Suppressor macrophage (primary cell): ENCODE measurements at places on chromosomes 7 and 10.
A peak's percentile ranks its signal among the peaks of the same experiment; 100 is the strongest.

- no peak for DNase-seq
Observed at GRCh38 chr10:49615721-49616120, 1.9 kb downstream of the CHAT start.

GRCh38 chr7:87561102-87561501 lies 39.6 kb downstream of the ABCB1 start:
- no peak for DNase-seq

GRCh38 chr7:70573071-70573661 lies 558.8 kb upstream of the GALNT17 start:
- DNase-seq: no peak

- no peak for DNase-seq
Observed at GRCh38 chr7:69217516-69218350, 380.5 kb upstream of the AUTS2 start.

- no peak for DNase-seq
Observed at GRCh38 chr10:44990302-44990655, 10.4 kb upstream of the ZNF22 start.

DNA sequence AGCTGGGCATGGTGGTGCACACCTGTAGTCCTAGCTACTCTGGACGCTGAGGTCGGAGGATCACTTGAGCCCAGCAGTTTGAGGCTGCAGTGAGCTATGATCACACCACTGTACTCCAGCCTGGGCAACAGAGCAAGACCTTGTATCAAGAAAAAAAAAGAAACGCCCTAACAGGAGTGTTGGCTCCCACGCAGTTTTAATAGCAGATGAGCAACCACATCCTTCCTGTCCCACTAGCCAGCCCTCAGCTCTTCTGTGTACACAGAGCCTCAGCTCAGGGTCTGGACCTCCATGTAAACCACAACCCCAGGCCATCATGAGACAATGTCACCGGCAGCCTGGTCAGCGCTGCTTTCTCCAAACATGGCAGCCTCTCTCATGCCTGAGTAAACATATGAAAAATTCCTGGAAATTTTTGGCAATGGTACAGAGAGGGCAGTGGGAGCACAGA lies 108.2 kb downstream of the PIP4K2A start:
- peak; percentile 95 for DNase-seq

- no peak for DNase-seq
Observed at GRCh38 chr10:124711145-124711544, 33.0 kb downstream of the FAM53B start.

DNA sequence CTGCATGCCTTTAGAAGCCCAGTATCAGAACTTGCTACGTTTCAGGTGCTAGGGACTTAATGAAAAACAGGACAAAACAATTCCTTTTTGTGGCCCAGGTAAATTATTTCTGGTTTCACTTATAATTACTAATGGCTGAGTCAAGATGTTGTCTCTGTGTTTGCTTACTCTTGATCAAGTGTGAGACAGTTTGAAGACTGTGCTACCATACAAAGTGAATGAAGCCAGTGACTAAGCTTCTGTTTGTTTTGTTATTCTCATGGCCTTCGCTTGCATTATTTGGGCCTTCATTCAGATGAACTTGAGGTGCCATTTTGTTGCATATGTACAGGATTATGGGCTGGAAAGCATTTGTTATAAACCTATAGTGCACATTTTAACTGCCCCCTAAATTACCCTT lies 17.9 kb downstream of the SMNDC1 start:
- DNase-seq: no peak

GRCh38 chr10:101763141-101763846 lies 12.6 kb downstream of the FGF8 start:
- DNase-seq: no peak

GRCh38 chr10:30683496-30683895 lies 53.9 kb upstream of the LYZL2 start:
- DNase-seq: peak; percentile 22

- DNase-seq: no peak
Observed at GRCh38 chr7:35738889-35739288, 44.0 kb upstream of the HERPUD2 start.

GRCh38 chr10:3071405-3072198 lies 4.3 kb downstream of the PFKP start:
- peak; percentile 50 for DNase-seq

GRCh38 chr7:90828601-90829000 lies 232.5 kb downstream of the CDK14 start:
- DNase-seq: no peak

GRCh38 chr10:6009961-6010360 lies 32.6 kb upstream of the IL15RA start:
- no peak for DNase-seq

GRCh38 chr10:117373823-117374505 lies 1.3 kb downstream of the PDZD8 start:
- DNase-seq: peak; percentile 73

DNA sequence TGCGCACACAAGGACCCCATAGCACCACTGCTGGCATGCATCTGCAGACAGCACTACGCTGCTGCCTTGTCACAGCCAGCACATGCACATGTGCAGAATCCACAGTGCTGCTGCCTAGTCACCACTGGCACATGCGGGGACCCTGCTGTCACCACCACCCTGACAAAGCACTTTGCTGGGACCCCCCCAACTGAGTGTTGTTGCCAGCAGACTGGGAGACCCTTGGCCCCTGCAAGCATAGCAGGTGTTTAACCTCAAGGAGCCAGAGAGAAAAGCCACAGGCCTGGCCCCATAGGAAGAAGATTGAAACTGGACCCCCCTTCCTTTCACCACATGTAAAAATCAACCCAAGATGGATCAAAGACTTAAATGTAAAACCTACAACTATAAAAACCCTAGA lies 211.2 kb downstream of the ITGB1 start:
- DNase-seq: no peak

GRCh38 chr10:95513008-95513589 lies 48.1 kb downstream of the SORBS1 start:
- DNase-seq: no peak

DNA sequence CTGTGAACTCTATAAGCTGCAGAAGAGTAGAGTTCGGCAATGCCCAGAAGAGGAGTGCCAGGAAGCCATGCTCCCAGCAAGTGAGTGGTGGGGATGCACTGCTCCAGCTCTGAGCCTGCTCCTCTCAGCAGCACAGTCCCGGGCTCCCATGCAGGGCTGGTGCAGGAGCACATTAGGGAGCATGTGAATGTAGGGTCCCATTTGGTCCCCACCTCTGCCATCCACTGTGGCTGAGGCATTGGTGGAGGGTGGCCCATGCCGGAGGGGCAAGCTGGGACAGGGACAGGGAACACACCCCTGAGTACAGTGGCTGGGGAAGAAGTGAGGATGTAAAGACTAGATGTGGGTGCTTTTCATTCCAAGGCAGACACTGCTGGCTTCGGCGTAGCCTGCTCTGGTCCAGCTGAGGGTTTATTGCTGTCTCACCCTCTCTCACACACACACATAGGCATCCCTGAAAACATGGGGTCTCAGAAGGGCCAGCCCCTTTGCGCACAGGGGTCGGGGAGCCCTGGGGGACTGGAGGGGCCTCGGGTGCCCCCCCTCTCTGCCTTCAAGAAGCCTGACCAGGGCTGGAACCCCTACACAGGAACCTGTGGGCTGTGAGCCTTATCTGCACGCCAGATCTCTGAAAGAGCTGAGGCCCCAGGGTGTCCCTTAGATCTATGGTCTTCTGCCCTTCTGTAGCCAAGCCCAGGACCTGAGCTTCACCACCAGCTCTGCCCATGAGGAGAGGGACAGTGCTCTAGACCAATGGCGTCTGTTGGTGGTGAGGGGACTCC lies 341.0 kb downstream of the TCERG1L start:
- DNase-seq: no peak

GRCh38 chr7:17532861-17533404 lies 234.5 kb downstream of the AHR start:
- DNase-seq: peak; percentile 63

- peak; percentile 82 for DNase-seq
Observed at GRCh38 chr7:101108330-101108857, 18.5 kb upstream of the SERPINE1 start.

DNA sequence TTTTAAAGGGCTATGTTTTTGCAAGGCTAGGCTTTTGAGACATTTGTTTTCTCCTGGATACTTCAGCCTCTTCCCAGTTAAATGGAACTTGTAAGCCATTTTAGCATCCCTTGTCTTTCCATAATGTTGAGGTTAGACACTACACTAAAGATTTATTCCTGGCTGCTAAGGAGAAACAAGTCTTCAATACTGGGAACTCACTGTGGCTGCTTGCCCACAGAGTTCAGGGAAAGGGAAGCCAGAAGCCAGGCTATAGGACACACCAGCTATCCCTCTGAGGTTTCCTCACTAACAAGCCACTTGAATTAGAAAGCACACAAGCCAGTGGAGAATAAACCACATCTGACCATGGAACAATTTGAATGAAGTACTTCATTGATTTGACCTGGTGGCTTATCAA lies 421.7 kb upstream of the CHRM2 start:
- DNase-seq: no peak

- no peak for DNase-seq
Observed at GRCh38 chr10:125559210-125559609, 123.8 kb downstream of the TEX36 start.

GRCh38 chr10:4396401-4397283 lies 429.4 kb upstream of the AKR1E2 start:
- no peak for DNase-seq
